Effector memory CD8-positive, alpha-beta T cell (primary cell): ENCODE measurements at places on chromosomes 1 and 21.
A peak's percentile ranks its signal among the peaks of the same experiment; 100 is the strongest.

DNA sequence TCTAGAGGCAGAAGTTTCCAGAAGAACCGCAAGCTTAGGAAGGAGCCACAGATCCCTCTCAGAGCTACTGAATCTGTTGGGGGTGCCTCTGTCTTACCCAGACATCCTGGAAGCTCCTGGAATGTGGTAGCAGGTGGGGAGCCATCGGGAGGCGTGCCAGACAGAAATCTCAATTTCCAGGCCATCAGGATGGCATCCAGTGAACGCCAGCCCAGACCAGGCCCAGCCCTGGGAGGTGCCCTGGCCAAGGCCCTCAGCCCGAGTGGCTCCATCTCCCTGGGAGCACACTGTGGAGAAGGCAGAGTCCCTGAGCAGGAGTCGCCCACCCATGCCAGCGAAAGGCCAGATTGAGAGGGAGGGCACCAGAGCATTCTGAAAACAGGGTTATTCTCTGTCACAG is 2.5 kb downstream of the ABCA4 start:
- no peak for DNase-seq

- no peak for DNase-seq
Observed at GRCh38 chr21:29649406-29649814, 290.4 kb downstream of the GRIK1 start.

DNA sequence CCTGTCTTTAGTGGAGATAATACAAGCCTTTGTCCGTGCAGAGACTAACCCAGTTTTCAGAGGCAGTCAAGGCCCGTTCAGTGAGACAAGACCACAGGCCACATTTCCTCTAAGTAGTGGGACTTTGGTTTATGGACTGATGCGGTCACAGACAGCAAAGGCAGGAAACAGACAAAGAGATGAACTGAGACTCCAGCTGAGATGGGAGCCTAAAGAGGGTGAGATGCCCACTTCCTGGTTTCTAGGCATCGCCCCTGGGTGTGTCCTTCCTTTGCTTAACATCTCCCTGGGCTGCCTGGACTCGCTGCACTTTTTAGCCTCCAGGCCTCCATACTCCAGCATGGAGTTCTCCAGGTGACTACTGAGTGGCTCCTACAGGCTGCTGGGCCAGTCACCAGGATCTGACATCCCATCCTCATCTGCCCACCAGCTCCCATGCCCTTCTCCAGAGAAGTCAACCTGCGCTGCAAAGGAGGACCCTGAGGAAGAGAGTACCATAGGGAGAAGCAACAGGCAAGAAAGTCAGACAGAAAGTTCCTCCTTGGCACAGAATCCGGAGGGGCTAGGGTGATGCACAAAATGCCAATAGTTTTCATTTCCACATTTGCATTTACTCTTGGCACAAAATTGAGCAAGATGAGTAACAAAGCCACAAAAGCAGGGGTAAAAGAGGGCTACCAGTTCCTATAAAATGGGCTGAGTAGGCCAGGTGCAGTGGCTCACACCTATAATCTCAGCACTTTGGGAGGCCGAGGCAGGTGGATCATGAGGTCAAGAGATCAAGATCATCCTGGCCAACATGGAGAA is 15.1 kb downstream of the THEMIS2 start:
- peak; percentile 45 for DNase-seq

- DNase-seq: no peak
Observed at GRCh38 chr1:11967028-11967547, 13.2 kb upstream of the MFN2 start.

DNA sequence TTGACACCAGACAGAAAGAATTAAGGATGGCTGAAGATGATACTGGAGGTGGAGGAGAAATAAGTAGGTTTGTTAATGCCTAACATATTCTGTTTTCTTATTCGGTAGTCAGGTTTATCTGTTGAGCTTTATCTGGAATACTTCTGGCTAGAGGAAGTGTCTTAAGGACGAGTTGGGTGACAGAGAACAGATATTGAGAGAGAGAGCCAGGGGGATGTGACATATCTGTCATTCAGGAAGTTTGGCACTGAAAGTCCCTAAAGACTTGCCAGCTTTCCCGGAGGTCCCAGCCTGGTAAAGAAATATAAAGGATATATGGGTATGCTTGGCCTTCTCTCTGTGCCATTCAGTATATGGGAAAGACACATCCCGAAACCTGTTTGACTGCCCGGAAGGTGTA is 280.6 kb downstream of the ZP4 start:
- DNase-seq: no peak

GRCh38 chr1:8201331-8201861 is 116.5 kb upstream of the SLC45A1 start:
- no peak for DNase-seq

- no peak for DNase-seq
Observed at GRCh38 chr1:116826818-116827606, 72.8 kb downstream of the CD2 start.
